ENCODE measurements at places on chromosomes 4 and X. TPM values are rescaled to one million over a fixed set of nuclear protein-coding genes. Genes with fewer than 3 reads are reported as not detected.

MAGEA2B gene
- polyA plus RNA-seq = not detected

CLDN22 gene
- polyA plus RNA-seq = 0.86 TPM

TEX13B gene
- polyA plus RNA-seq = not detected

DRP2 gene
- 1.7 TPM for polyA plus RNA-seq

RNF150 gene
- 24.9 TPM for polyA plus RNA-seq

SLC10A3 gene
- polyA plus RNA-seq = 15.9 TPM

ABCD1 gene
- 7.7 TPM for polyA plus RNA-seq

STK32B gene
- polyA plus RNA-seq = 8.6 TPM

DNA sequence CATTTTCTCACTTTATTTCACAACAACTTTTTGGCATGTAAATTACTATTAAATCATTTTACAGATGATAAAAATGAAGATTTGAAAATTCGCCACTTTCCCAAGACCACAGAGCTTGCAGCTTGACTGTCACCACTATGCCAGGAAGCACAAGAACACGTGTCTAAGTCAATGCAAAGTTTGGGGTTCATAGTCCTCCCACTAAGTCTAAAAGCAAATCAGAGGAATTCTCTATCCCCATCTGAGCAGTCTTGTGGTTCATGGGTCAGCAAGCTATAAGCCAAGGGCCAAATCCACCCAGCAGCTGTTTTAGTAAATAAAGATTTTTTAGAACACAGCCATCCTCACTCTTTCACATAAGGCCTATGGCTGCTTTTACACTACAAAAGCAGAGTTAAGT, 833.3 kb upstream of the INTU start:
- no peak for DNase-seq

- no peak for DNase-seq
These were observed 62.2 kb downstream of the HAUS3 start for GRCh38 chr4:2179717-2180116.

DNA sequence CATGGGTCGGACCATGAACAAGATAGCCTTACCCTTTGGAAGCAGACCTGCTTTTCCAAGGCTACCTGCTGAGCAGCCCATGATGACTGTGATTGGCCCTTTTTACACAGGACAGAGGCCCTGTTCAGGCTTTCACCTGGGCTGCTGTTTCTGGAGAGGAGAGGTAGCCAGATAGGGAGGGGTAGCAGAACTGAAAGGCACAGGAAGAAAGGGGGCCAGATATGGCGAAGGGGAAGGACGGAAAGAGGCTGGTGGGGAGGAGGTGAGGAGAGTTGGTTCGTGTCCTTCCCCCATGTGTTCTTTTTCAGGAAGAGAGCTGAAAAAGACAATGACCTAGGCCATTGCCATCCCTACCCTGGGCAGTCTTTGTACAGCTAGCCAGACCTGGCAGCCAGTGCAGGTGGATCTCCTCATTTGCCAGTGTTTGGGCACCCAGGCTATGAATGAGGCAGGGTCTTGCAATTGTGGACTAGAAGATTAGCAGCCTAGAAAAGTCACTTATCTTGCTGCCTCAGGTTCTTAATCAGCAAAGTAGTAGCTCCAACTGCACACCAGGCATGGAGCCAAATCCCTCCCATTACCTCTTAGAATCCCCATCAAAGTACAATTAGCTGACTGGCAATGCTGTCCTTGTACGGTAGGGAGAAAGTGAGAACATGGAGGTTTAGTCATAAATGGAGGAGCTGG, 139.6 kb downstream of the AMMECR1 start:
- DNase-seq = no peak

DNA sequence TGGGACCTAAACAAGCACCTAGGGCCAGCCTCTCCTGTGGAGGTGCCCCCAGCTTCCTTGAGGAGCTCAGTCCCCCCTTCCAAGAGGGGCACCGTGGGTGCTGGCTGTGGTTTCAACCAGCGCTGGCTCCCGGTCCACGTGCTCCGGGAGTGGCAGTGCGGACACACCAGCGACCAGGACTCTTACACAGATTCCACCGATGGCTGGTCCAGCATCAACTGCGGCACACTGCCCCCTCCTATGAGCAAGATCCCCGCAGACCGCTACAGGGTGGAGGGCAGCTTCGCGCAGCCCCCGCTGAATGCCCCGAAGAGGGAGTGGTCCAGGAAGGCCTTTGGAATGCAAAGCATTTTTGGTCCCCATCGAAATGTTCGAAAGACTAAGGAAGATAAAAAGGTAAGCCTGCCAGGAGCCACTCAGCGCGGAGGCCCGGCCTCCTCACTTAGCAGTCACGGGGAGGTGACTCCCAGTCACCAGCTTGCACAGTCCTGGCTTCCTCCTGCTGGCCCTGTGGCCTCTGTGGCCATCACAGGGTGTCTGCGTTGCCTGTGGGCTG, 24.9 kb downstream of the RGS12 start:
- DNase-seq = no peak

GRCh38 chrX:72100051-72100755, 31.5 kb downstream of the RTL5 start:
- no peak for DNase-seq

DNA sequence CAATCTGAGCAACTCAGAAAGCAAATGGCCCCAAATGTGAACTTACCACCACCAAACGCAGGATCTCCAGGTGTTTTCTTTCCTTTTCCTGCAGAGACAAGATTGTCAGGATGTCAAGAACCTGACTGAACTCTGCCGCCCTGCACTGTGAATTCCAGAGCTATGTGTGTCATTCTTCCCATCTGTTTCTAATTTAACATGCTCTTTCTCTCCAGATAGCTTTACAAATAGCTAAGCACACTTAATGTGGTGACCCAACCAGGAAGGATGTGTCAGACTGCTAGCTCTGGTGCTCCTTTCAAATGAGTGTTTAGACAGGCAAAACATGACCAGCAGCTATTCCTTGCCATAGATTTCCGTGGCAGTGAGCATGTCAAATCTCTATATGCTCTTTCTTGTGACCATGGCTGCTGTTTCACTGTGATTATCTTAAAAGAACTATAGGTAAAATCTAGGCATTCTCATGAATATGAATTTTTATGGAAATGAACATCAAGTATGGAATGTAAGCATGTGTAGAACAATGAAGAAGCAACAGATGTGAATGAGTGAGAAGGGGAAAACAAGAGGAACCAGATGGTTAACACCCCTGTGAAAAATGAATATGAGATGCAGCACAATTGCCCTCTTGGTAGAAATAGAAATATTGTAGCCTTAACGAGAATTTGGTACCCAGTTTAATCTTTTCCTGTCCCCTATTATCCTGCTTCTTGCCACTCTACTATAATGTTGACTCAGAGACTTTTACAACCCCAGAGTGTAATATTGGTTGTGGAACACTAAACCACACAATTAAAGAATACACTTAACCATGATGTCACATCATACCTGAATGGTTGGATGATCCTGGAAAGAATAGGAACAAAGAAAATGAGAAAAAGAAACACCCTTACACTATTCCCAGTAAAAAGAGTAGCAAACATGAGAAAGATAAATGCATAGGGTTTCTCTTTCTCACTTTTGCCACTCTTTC, 247.8 kb upstream of the DKK2 start:
- no peak for DNase-seq

GRCh38 chr4:56689201-56689969, 8.3 kb upstream of the HOPX start:
- no peak for DNase-seq

- no peak for DNase-seq
These were observed 226.1 kb downstream of the SPCS3 start for GRCh38 chr4:176545872-176546271.

DNA sequence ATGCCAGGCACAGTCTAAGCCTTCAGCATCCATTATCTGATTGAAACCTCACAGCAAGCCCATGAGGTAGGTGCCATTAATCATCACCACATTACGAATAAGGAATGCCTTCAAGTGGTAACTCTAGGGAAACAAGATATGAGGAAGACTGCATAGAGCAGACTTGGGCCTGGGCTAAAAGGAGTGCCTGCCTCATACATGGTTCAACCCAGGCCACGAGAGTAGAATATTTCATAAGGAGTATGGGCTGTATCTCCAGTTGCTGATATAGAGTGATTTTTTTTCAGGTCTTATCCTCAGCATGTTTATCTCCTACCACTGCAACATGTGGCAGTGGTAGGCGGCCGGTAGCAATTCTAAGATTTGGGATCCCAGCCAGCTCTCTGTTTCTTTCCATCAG, 51.7 kb downstream of the ATP11C start:
- DNase-seq = no peak

DNA sequence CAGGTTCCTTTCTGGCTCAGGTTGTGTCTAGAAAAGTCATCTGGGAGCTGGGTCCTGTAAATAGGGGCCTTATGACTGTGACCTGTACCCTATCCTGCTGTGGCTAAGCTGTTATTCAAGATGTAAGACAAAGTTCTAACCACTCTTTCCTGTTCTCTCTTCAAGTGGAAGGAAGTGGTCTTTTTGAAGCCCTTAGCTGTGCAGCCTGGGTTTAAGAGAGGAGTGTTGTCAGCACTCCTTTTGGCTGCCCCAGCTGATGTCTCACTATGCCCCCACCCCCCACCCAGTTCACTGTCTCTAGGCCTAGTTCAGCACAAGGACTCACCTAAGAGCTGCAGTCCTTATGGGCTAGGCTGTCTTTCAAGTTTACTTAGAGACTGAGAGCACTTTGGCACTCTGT, 1069.5 kb downstream of the FAM133A start:
- DNase-seq = no peak

GRCh38 chr4:6942238-6942800, 32.7 kb downstream of the TBC1D14 start:
- DNase-seq = no peak

DNA sequence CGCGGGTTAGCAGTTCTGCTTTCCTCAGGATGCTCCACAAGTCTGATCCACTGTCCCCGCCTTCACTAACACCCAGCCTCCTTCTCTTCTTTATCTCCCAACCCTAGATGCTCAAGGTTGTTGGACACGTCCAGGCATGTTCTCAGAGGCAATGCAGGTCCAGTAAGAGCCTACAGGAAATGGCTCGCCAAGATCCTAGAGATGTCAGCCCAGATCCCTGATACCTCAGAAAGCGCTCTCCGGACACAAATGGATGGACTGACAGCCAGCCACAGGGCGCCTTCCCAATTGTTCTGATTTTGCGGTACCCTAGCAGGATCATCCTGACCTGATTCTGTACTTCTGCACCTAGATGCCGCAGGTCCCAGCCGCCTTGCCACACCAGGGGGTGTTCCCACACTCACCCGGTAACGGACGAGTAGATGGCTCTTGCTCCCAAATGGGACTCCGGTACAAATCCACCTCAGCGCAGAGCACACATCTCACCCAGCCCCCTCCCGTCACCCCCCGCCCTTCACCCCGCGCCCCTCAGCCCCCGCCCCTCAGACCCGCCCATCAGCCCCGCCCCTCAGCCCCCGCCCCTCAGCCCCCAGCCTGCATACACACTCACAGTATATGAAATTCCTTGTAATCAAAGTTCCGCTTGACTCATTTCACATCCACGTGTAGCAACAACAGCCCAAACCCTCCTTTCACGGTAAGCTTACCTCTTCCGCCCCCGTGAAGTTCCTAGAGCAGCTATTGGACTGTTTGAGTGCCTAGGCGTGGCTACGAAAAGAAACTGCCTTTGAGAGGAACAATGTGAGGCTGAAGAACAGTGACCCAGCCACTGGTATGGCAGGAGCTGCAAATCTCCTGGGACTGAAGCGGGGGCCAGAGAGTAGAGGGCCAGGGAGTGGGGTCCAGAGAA, at the start of gene EDA2R:
Gene EDA2R, minus strand, starts transcription at position 488 of the 910 bp plus-strand sequence. CDS start 23,058 bp downstream, outside the sequence.
- DNase-seq = peak; percentile 13

GRCh38 chr4:66688674-66689073, 856.6 kb downstream of the CENPC start:
- no peak for DNase-seq

GRCh38 chr4:184347251-184348239, 126.8 kb downstream of the IRF2 start:
- DNase-seq = no peak

DNA sequence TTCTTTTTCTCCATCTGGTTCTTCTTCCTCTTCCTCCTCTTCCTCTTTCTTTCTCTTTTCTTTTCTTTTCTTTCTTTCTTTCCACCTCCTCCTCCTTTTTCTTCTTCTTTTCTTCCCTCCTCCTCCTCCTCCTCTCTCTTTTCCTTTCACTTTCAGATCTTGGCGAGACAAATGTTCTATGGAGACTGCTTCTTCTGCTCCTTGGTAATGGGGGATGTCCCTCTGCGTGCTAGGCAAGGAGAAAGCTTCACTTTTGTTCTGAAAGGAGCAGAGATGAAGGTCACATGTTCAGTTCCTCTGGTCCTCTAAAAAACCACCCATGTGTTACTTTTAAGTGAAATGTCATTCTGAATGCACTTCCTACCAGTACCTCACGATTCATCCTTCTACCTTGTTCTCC, 33.2 kb downstream of the NBDY start:
- no peak for DNase-seq

DNA sequence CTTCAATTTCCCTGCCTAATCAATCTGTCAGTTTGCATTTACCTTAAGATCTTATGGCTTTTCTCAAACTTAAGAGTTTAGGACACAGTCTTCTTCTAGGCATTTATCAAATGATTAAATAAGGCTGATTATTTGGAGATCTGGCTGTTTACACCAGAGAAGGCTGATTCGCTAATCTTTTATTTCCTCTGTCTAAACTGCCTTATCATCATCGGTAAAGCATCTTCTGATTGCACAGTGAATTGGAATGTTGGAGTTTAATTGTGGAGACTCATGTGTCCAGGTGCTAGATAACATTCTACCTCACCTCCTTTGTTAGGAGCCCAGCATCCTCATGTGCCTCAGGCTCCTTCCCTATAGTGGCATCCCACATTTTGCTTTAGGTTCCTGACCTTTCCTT, 100.3 kb upstream of the DDIT4L start:
- DNase-seq = no peak

- no peak for DNase-seq
These were observed 213.1 kb upstream of the PSAPL1 start for GRCh38 chr4:7647600-7648543.

DNA sequence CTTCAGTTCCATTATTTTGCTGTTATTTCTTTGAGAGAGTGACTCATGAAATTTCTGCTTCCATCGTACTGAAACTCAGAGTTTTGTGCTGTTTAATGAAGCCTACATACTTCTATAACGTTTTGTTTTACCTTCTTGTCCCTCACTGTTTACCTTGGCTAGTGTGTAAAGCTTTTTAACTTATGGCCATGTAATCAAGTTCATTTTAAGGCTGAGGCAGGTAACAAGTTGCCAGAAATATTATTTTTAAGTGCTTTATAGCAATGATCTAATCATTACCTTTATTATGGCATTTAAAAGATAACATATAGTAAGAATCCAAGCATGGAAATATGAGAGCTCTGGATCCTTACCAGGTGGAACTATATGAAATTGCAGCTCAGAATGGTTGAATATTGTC, 102.3 kb upstream of the FAT1 start:
- no peak for DNase-seq

DNA sequence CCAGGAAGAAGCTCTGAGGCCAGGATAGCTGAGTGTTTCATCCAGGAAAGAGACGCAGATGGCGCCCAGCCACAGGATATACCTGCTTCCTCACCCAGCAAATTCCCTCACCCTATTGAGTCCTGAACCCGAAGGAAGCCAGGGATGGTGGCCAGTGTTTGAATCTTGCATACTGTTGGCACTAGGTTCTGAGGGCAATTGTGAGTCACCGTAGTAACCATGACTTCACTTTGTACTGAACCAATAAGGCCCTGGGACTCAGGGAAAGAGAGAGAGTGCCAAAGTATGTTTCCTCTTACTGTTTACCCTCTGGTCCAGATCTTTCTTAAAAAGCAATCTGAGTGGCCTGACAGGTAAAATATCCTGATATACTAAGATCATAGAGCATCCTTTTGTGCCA, 25.6 kb upstream of the SMIM10L2A start:
- no peak for DNase-seq

- no peak for DNase-seq
These were observed 201.6 kb downstream of the HNRNPD start for GRCh38 chr4:82172186-82172585.

Data from right renal cortex interstitium (tissue), 3 donors.